HL-60 (cell line): ENCODE measurements at places on chromosomes 7 and 10.

DNA sequence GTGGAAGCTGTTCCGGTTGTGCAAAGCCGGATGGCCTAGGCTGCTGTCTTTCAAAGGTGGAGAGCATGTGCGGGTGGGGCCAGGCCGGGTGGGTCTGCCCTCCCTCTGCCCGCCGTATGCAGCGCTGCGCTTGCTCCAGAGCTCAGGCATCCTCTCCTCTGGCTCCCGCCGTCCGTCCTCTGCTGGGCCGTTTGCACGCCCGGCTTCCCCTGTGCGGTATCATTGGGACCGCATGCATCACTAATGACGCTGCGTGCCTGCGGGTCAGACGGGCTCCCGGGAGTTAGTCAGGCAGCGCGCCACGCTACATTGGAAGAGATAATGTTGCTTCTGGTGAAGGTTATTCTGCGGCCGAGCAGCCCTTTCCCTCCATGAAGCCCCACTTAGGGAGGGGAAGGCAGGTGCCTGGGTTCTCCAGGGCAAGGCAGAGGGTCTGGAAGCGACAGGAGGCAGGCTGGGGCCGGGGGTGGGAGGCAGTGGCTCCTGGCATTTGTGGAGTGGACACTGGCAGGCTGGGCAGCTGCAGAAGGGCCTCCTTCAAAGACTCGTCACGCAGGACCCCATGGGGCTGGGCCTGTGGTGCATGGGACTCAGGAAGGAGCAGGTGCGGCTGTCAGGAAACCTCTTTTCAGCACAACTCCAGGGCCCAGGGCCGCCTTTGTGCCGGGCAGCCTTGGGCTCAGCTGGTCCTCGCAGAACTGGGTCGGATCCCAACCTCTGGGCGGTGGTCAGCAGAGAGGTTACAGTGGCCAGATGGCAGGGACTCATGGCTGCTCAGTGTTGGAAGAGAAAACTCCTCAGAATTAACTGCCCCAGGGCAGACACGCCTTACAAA, 318.5 kb downstream of the WDR37 start:
- no peak for DNase-seq

- DNase-seq: no peak
Observed at GRCh38 chr7:2613098-2613930, 18.5 kb upstream of the TTYH3 start.

- DNase-seq: peak; percentile 68
Observed at GRCh38 chr10:5297466-5297865, 67.3 kb upstream of the UCN3 start.

GRCh38 chr10:58531084-58531695, 18.5 kb downstream of the BICC1 start:
- DNase-seq: peak; percentile 66

DNA sequence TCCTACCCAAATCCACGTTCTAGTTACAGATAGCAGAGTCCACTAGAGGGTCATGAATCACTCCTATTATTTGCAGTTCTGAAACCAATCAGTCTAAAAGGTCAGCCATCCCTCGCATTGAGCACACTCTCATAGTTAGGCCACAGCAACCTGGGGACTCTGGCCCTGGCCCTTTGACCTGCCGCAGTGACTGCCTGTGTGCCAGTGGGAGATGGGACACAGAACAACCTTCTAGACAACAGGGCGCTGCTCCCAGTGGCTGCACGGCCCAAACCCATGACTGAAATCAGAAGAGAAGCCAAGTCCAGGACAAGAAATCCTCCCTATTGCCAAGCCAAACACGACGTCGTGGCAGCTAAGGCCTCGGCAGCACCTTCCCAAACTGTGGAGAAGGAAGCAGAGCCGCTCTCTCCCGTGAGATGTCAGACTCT, 158.5 kb downstream of the HERPUD2 start:
- DNase-seq: no peak

- DNase-seq: no peak
Observed at GRCh38 chr10:121459279-121459621, 139.0 kb downstream of the FGFR2 start.

DNA sequence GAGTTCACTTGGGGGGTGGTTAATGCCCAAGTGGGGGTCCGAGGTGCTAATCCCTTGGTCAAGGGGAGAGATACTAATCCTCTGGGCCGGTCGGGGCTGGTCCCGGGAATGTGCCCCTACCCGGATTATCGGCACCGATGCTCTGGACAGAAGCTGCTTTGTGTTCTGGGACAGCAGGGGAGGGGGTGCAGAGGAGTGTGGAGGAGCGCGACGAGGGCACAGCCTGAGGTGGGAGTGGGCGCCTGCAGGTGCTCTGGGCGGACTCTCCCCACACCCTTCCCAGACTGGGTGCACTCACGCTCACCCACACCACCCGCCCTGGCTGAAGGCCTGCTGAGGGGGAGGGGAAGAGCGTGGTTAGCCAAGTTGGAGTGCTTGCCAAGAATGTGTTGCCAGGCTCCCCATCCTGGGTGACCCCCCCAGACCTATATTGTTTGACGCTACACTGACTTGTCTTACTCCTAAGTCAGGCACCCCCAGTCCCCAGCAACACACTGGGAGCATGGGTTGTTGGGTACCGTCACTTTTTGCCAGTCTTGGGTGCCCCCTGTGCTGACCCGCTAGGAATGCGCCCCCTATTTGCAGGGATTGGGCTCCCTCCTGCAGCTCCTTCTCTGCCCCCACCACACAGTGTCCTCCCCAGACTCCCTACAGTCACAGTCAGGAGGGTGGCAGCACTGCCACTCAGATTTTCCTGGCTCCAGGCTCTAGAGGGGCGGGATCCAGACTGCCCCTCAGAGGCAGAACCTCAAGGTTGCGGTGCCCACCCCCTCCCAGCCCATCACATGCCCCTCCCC, 1.2 kb downstream of the SLC4A2 start:
- peak; percentile 52 for DNase-seq

DNA sequence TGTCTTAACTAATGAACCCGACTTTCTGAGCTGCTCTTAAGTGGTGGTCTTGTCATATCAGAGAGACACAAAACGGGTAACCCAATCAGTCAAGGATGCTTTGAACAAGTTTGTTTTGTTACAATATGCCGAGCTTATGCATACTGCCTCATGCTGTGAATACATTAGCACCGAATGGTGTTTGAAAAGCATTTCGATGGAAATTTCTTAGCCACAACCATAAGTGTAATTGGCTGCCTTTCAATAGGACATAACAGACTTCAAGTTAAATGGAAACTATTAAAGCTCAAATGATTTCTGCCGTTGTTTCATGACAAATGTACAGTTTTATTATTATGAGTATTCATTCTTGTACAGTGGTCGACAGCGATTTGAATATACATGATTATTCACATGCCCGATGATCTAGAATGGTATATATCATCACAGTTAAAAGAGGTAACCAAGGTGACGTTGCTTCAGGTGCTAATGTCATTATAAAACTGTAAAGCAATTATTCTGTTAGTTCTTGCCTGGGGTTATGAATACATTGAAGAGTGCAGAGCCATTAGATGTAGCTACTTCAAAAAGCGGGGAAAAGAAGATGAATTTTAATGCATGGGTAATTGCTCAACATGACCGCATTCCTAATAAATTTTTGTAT, 118.8 kb downstream of the EBF3 start:
- DNase-seq: no peak
